Right ventricle myocardium inferior (tissue), 1 donor: ENCODE measurements at places on chromosomes 6 and 20. TPM values are rescaled to one million over a fixed set of nuclear protein-coding genes. Genes with fewer than 3 reads are reported as not detected.

DNA sequence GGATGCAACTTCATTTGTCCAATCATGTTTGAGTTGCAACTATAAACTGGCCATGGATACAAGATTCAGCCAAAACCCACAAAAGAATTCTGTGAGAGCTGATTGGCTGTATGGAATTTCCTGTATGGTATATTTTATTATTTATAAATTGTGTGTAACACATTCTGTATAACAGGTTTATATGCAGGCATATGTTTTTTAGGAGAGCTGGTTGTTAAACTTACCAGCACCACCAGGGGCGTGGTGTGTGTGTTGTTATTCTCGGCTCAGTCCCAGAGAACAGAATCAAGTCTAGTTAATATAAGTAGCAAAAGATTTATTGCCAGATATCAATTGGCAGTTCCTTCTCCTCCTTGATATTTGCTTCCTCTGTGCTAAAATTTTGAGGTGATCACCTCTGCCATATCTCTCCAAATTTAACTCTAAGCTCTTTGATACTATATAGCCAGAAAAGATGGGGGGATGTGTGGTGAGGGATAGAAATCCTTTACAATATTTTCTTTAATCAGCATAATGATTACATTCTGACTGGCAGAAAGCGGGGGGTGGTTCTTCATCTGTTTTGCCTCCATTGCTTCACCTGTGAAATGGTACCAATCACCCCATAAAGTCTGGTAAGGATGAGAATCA lies 22.9 kb downstream of the CNBD2 start:
- DNase-seq, result no peak

DNA sequence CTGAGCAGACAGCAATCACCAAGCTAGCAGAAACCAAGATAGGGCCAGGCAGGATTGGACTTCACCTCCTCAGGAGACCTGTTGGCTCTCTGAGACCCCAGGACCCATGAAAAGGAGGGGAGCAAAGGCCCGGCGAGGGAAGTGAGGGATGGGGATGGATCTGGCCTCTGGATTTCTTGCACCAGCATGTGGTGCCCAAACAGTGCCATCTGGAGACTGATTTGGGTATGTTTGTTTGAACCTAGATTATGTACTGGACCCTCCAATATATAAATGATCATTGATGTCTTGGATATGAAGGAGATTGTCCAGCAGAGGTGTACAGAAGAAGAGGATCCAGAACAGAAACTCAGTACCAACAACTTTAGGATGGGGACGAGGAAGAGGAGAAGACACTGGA lies 83.4 kb upstream of the LY86 start:
- DNase-seq, result no peak

DNA sequence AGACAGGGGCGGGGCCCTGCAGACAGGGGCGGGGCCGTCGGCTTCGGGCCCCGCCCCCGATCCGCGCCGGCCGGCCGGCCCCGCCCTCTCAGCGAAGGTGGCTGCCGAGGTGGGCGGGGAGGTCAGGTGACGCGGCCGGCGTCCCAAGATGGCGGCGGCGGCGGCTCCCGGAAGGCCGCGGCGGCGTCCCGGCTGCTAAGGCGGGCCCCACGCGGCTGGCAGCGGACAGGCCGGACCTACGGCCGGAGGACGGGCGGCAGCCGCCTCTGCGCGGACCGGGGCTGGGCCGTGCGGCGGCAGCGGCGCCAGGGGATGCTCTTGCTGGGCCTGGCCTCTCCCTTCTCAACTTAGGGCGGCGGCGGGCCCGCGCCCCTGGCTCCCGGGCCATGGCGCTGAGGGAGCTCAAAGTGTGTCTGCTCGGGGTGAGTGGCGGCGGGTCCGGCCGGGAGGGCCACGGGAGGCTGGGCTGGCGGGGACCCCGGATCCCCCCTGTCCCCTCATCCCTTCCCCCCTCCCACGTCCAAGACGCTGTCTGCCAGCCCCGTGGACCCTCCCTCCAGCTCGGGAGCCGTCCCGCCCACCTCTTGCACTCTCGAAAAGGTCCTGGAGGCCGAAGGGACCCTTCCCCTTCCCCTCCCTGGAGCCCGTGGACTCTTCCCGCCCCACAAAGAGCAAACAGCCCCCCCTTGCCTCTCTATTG lies at the start of gene RAB22A:
Gene RAB22A, plus strand, starts transcription at position 125 of the 700 bp plus-strand sequence. Its CDS starts 262 bp downstream, at position 387.
- DNase-seq, result peak; percentile 94

- DNase-seq, result no peak
Measured at GRCh38 chr6:44276667-44277640, 6.7 kb downstream of the TMEM151B start.

GRCh38 chr20:6616421-6616820 lies 151.1 kb upstream of the BMP2 start:
- no peak for DNase-seq

- no peak for DNase-seq
Measured at GRCh38 chr6:16184129-16184528, 54.3 kb upstream of the GMPR start.

GPR6 gene
- not detected for total RNA-seq
